Urinary bladder (tissue), 4 donors: ENCODE measurements at places on chromosomes 1 and 21. TPM values are rescaled to one million over a fixed set of nuclear protein-coding genes. Genes with fewer than 3 reads are reported as not detected.

Gene TNFRSF4
- 0.48 TPM for total RNA-seq

Gene OR2G6
- total RNA-seq: not detected

Gene GJA8
- total RNA-seq: not detected

Gene TRIM58
- total RNA-seq: 3.1 TPM

Gene TMEM82
- not detected for total RNA-seq

Gene CDK18
- 3.5 TPM for total RNA-seq

Gene TNFRSF18
- total RNA-seq: not detected

Gene PIK3C2B
- total RNA-seq: 33.6 TPM

Gene SPRR2E
- not detected for total RNA-seq

Gene TRIM17
- total RNA-seq: 1.9 TPM

Gene AUNIP
- total RNA-seq: 1.4 TPM

- no peak for DNase-seq
Observed at GRCh38 chr1:67710417-67710816, 25.4 kb downstream of the GADD45A start.

- no peak for DNase-seq
Observed at GRCh38 chr1:6206520-6206855, 569 bp downstream of the RNF207 start.

GRCh38 chr1:98260412-98260811 lies 339.6 kb upstream of the DPYD start:
- no peak for DNase-seq

DNA sequence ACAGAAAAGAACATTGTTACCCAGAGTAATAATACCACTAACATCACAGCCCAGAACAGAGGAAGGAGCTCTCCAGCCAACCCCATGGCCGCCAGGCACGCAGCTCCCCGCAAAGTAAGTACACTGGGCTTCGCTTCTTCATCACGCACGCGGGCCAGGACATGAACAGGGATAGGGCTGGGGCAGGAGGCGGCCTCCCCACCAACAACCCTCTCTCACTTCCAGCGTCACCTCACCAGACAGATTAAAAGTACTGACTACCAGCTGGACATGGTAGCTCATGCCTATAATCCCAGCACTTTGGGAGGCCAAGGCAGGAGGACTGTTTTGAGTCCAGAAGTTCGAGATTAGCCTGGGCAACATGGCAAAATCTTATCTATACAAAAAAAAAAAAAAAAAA lies 78.3 kb downstream of the NPHP4 start:
- DNase-seq: no peak

DNA sequence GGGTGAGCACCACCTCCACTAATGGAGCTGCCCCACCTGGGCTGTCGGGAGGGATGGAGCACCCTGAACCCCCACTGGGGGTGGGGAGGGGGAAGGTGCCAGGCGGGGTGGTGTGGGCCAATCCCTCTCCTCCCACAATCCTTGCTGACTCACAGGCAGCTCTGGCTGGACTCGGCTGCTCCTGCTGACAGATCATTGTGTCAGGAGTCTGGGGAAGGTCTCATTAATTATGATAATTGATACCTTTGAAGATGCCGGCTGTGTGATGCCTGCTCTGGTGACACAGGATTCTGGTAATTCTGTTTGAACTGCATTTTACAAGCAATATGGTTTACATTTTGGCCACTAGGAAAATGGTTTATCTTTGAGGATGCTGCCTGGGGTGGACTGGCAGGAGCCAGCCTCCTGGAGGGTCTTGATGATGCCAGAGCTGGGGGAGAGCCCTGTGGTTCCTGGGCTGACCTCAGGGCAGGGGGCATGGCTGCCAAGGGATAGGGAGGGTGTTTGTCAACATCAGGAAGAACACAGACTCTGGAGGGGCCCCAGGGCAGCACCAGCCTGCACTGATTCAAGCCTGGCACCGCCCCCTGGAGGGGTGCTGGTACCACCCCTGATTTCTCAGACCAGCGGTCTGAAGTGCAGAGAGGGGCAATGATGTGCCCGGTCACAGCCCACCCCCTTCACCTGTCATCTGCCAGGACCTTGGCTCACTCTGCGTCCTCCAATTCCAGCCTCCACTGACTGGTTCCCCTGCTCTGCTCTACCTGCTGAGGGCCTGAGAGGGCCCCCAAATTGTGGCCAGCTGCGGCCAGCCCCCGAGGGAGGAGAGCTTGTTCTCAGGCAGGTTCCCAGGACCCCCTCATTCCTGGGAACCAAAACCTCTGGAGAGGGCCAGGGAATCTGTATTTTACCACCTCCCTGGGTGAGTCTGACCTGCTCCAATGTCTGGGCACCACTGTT lies 338.8 kb downstream of the MATN1 start:
- DNase-seq: no peak

DNA sequence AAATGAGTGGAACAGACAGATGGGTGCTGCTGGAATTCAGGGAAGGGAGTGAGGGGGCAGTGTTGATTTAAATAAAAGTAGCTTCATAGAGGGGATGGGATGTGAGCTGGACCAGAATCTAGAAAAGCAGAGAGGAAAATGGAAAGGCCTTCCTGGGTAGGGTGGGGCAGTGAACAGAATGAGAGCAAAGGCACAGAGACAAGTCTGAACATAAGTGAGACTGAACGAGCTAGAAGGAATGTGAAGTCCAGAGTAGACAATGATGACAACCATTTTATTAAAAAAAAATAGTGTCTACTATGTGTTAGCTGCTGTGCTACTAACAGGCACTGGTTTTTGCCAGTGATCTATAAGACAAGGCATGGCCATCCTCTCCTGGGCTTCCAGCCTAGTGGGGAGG lies 36.0 kb downstream of the ELK4 start:
- no peak for DNase-seq

DNA sequence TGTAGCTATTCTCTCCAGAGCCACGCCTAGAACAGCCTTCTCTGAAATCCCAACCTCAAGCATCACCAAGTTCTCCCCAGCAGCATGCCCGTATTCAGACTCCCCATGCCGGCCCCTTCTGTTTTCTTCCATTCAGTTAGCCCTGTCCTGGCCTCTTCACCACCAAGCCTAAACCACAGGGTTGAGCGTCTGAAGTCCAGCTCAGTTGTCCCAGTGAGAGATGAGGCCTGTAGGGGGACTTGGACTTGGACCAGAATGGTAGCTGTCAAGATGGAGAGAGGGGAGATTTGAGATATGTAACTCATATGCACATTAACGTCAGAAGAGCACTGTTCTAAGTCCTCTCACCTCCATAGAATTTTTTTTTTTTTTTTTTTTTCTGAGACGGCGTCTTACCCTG lies 5.5 kb upstream of the TMEM54 start:
- no peak for DNase-seq

- DNase-seq: no peak
Observed at GRCh38 chr1:165490175-165490574, 45.2 kb upstream of the RXRG start.

GRCh38 chr1:1847890-1848289 lies 43.0 kb downstream of the GNB1 start:
- DNase-seq: no peak

DNA sequence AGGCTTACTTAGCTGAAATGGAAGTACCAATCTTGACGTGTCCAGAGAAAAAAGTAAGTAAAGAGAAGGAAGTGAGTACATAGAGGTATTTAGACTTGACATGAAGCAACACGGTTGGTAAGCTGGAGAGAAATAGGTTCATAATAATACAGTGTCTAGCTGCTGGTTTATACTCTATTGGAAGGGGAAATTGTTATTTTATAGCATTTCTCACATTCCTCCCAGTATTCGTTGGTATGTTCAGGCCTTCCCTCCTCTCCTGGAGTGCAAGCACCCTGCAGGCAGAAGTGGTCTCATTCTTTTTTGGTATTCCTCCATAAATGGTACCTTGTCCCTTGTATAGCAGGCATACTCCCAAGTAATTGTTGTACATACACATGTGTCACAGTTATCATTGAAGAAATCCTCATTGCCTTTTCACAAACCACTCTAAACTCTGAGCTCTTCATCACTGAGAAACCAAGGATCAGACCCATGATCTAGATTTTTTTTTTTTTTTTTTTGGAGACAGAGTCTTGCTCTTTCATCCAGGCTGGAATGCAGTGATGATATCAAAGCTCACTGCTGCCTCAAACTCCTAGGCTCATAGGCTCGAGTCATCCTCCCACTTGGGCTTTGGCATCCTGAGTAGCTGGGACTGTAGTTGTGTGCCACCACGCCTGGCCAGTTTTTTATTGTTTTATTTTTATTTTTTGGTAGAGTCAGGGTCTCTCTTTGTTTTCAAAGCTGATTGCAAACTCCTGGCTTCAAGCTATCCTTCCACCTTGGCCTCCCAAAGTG lies 9.8 kb upstream of the IPO9 start:
- DNase-seq: no peak

GRCh38 chr1:33272930-33273329 lies 16.6 kb downstream of the ZNF362 start:
- no peak for DNase-seq

- DNase-seq: no peak
Observed at GRCh38 chr1:17163789-17164666, 40.9 kb upstream of the PADI1 start.
